NCI-H446 (cell line): ENCODE measurements at places on chromosomes 5 and 9.

DNA sequence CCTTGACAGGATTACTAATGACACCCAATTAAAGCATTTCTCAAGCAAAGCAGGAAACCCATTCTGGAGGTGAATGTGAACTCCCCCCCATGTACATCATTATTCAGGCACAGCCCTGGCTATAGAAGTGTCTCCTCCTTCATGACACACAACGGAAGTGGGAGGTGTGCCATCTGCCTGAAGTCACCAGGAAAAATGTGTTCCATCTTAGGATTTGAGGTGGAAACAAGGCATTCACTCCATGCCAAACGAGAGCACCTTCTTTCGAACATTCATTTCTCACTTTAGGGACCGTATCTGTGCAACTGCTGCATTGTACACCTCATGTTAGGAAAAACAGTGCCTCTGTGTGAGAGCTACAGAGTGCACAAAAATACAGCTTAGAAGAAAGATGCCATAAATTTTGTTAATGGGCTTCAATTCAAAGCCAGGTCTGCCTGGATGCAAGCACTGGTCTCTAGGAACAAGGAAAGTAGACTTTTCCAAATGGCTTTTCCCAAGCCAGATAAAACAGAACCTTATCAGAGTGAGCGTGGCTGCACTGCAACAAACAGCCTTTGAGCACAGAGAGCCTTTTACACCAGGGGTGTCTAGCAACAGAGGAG is 19.4 kb downstream of the GOLM1 start:
- DNase-seq: peak; percentile 6

DNA sequence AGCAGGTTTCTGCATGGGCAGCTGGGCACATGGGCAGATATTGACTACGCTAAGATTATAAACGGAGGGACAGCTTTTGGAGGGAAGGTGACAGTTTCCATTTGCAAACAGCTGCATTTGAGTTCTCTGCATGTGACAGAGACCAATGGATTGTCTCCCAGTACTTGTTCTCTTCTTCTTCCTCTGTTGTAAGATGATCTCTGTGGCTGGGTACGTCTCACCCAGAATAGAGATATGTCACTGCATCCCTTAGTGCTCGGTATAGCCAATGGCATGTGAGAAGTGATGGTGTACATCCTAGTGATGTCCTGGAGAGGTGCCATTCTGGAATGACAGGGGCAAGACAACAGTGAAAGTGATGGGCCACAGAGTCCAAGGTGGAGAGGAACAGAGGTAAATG is 171.3 kb downstream of the CFAP90 start:
- no peak for DNase-seq

DNA sequence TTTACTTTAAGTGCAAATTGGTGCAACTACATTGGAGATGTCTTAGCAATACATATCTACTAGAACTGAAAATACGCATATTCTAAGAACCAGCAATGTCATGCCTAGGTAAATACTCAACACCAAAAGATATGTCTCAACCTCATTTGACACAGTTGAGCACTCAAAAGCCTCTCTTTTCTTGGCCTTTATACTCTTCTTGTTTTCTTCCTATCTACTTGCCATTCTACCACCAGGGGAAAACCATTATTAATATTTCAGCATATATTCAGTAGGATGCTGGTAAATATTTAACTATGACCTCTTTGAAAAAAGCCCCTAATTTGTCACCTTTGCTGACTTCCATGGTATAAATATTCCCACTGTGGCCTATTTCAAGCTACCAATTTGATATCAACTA is 443.8 kb downstream of the LRRC70 start:
- no peak for DNase-seq

- no peak for DNase-seq
Measured at GRCh38 chr9:78031444-78031892, at the start of gene GNAQ. TSS of gene GNAQ (minus strand) at chr9:78031811. CDS start at chr9:78031235, 576 bp downstream.

GRCh38 chr9:21744841-21745240 is 57.6 kb upstream of the MTAP start:
- no peak for DNase-seq

DNA sequence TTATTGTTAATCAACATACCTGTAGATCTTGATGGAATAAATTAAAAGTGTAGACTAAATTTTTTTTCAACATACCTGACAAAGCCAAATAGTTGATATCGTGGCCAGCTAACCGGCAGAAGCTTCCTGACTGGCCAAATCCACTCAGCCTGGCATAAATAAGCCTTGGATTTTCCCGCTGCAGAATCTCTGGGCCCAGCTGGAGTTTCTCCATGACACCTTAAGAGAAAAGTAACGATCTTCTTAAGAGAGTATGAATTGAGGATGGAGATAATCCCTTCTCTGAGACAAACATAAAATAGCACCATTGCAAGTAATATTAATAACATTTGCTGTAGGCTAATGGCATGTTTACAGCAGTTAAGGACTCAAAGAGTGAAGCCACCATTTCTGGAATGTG is 2.2 kb downstream of the AMACR start:
- no peak for DNase-seq

GRCh38 chr5:127911619-127912018 is 171.9 kb upstream of the SLC12A2 start:
- no peak for DNase-seq

DNA sequence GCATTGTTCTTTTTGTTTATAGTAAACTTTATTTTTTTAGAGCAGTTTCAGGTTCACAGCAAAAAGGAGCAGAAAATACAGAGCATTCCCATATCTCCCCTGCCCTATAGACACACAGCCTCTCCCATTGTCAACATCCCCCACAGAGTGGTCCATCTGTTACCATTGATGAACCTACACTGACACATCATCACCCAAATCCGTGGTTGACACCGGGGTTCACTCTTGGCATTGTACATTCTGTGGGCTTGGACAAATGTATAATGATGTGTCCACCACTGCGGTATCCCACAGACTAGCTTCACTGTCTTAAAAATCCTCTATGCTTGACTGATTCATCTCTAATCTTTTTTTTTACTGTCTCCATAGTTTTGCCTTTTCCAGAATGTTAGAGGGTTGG is 120.7 kb upstream of the SPATA31C2 start:
- DNase-seq: no peak

DNA sequence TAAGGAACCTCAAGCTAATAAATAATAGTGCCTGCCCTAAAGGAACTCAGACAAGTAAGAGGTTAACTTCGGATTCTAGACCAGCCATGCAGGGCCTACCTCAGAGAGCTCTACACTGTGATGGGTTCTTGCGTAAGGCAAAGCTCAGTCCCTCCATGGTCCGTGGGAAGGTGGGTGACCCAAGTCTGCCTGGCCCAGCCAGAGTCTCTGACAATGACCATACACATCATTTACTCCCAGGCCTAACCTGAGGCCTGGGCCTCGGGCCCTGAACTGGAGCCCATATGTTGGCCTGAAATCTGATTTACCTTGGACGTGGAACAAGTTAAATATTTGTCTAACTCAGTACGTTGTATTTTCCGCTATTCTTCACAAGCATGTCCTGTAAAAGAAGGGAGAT is 55.1 kb downstream of the TMEM174 start:
- DNase-seq: no peak
